Foreskin keratinocyte (primary cell): ENCODE measurements at places on chromosomes 3 and 15.

GRCh38 chr3:34247401-34247800 lies 449.0 kb downstream of the PDCD6IP start:
- DNase-seq: no peak

- peak; percentile 40 for DNase-seq
Measured at GRCh38 chr15:61383421-61383820, 154.3 kb upstream of the RORA start.

GRCh38 chr3:122233101-122233952 lies 49.9 kb downstream of the CASR start:
- no peak for DNase-seq

DNA sequence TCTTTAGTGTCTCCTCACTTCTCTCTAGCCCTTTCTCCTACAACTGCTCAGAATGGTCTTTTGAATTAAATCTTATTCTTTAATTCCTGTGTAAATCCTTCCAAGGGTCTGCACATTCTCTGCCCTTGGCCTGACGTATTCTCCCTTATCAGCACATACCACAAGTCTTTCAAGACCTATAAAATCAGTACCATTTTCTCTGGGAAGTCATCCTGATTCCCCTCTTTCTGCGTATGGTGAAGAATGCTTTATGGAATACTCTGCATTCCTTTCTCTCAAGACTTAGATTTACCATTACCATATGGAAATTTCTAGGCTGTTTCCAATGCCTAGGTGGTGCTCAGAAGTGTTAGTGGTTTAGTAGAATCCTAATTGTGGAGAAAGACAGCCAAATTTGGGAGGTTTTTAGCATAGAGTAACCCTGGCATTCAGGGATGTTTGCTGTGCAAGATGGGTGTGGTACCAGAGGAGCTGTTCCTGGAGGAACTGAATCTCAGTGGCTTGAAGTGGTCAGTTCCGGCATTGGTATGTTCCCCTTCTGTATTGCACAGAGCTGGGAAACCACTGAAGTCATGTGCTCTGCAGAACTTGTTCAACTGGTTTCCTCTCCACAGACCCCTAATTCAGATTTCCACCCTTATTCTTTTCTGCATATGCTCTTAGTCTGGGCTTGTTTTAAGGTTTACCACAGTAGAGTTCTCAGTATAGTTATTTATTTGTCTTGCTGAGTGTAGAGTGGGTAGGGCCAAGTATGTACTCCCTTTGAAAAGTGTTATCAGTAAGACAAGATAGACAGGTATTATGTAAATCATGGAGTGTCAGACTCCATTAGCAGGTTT lies 24.5 kb downstream of the IQGAP1 start:
- DNase-seq: peak; percentile 97

GRCh38 chr15:37098468-37099318 lies 1.7 kb downstream of the MEIS2 start:
- DNase-seq: peak; percentile 44
